ENCODE measurements at places on chromosomes 5 and 9. TPM values are rescaled to one million over a fixed set of nuclear protein-coding genes. Genes with fewer than 3 reads are reported as not detected.

The RLN1 gene
- total RNA-seq, result 0.43 TPM

The CDKN2B gene
- 7.0 TPM for total RNA-seq

The SPATA31A3 gene
- not detected for total RNA-seq

The MPDZ gene
- 43.0 TPM for total RNA-seq

The EGR1 gene
- 14.2 TPM for total RNA-seq

The PPP1R26 gene
- total RNA-seq, result 43.2 TPM

DNA sequence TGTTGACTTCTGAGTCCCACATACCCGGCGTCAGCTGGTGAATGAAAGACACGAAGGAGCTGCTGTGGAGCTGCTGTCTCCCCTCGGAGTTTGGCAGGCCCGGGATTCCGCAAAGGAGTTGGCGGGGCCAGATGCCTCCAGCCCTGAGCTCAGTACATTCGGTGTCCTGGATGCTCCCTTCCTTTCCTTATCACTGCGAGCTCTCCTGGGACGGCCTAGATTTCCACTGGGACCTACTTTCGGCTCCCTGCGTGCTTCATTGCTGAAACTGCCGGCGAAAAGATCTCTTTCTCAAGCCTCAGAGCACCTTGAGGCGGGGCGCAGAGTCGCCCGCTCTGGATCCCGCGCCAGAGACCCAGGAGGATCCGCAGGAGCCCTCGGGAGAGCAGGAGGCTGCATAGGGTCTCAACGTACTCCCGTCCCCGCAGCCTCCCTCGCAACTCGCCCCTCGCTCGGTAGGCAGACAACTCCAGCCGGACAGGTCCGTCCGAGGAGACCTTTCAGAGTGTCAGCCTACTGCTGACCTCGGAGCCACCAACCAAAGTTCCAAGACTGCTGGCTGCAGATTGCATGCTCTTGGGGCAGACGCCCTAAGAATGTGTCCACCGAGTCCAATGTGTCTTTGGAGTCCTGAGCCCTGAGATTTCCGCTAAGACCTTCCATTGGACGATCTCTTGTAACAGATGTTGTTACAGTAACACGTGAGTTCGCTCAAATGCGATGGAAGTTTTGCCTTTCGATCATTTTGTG lies 6.1 kb downstream of the ANXA2R start:
- peak; percentile 80 for DNase-seq

DNA sequence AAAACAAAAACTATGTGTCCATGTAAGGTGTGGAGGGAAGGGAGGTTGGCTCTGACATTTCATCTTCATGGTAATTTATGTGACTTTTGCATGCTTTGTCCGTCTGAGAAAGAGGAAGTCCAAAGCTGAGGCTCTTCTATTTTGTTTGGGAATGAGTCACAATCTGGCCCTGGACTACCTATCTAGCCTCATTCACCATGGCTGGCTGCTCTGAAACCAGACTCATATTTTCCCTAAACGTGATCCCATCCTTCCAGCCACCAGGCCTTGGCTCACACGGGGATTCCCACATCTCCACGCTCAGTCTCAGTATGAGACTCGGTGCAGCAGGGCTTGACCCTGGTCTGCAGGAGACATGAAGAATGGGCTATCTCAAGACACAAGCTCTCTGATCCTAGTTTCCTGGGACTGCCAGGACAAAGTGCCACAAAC lies 672.8 kb downstream of the ACTL7B start:
- no peak for DNase-seq

GRCh38 chr5:88683506-88684135 lies 199.4 kb downstream of the MEF2C start:
- DNase-seq, result peak; percentile 88

DNA sequence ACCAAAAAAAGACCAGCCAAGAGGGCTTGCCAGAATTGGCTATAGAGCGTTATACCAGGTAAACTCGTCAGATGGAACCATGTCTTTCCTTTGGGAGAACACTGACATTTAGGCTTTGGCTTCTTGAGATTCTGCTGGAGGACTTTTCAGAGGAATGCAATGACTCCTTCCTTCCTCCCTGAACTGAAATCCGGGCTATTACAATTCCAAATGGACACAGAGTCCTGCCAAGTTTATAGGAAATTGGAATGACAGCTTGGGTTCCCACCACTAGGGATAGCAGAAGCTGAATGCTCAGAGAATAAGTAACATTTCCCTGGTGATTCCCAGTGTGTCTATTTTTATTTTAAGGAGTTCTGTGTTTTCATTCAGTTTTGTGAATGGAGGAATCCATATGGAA lies 143.0 kb downstream of the FGF1 start:
- DNase-seq, result no peak

- DNase-seq, result no peak
Measured at GRCh38 chr5:65066387-65067146, 297.8 kb downstream of the CWC27 start.

GRCh38 chr5:83518319-83519061 lies 46.9 kb downstream of the VCAN start:
- no peak for DNase-seq

DNA sequence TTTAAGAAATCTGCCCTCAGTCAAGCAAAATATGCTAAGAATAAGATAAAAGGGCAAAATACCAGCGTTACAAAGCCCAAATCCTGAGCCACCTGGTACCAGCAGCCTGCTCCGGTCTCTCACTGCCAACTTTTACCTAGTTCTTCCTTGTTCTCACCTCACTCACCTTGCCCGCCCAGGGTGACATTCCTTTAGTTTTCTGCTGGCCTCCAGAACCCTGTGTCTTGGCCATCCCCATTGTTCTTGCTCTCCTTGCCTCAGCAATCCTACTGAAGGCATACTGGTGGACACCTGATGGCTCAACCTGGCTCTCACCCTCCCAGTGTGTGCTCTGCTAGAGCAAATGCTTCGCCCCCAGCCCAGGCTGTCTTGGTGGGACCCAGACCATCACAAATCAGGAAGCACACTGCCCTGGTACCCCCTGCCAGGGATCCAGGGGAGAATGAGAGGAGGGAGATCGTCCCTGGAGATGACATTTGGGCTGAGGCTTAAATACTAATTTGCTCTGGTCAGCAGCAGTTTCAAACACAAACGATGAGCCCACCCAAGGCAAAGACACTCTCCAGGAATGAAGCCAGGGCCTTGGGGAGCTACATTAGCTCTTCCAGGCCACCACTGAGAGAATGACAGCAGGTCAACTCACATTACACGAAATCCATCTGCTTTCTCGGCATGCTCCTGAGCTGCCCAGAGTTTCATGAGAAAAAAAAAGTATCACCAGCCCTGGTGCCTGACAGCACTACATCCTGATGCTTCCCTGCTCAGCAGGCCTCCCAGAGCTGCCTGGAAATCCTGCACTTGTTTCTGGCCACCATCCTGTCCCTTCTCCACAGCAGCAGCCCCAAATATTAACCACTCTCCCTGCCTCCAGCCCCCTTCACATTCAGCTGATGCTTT lies 12.2 kb upstream of the SEPTIN8 start:
- DNase-seq, result no peak

DNA sequence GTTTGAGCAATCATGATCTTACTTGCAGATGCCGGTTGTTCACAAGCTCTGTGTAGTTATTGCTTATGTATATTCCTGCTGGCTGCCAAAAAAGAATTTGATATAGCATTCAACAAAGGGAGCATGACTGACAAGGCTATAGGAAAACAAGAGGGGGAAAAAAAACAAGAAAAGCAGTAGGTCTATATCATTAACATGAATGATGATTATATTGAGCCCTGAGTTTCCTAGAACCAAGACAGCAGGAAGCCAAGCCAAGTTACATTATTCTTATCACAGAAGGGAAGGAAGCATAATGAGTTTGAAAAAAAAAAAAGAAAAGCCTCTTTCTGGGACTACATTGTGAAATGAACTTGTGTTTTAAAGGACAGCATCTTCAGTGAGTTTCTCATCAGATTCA lies 41.0 kb downstream of the TSTD2 start:
- no peak for DNase-seq

DNA sequence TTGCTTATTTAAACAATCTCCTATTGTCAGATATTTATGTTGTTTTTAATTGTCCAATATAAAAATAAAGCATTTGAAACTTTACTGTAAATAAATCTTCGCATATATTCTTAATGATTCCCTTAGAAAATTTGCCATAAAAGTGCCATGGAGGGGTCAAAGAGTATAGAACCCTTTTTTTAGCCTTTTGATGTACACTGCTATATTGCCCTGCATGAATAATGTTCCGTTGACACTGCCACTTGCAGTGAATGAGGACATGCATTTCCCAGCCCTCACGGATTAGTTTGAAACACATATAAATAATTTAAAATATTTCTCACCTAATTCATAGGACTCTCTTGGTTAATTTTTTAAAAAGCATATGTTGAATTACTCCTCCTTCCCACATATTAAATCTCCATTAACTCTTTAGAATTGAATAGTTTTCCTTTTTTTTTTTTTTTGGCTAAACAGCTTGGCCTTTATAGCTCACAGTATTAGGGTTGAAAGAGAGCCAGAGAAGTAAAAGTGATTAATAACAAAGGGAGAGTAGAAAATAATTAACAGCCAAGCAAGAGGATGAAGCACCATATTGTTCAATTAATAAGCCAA lies 129.8 kb upstream of the SGCD start:
- DNase-seq, result no peak

DNA sequence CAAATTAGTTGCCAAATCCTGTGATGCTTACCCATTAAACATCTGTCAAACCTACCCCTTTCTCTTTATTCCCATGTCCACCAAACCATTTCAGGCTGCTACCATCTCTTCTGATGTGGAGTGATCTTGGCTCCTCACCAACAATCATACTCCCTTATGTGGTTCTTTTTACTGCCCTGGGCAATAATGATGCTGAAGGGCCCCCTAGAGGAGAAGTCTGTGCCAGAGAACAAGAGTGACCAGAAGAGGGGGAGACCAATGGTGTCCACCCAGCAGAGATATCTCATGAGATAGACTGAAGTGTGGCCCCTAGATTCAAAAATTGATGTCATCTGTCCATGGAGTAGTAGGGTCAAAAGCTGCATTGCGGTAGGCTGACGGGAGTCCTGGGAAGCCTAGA lies 10.9 kb downstream of the LRRC70 start:
- DNase-seq, result no peak

DNA sequence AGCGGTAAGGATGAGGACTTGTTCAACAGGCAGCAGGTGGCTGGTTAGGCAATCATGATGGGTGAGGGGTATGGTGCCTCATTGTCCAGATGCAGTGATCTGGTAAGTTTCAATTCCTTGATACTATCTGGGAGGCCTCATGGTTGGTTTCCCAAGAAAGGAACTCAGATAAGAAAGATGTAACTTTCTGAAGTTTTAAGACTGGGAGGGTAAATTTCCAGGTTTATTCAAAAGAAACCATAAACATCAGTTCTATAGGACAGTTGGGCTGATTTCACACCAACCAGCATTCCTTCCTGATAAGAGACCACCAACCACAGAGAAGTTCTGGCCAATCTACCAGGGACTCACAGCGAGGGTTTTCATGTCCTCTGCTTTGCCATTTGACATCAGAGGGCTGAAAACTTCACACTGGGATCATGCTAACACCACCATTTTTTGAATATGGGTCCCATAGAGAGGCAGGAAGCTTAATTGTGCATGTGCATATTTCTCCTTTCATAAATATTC lies 773 bp upstream of the AGGF1 start:
- no peak for DNase-seq

DNA sequence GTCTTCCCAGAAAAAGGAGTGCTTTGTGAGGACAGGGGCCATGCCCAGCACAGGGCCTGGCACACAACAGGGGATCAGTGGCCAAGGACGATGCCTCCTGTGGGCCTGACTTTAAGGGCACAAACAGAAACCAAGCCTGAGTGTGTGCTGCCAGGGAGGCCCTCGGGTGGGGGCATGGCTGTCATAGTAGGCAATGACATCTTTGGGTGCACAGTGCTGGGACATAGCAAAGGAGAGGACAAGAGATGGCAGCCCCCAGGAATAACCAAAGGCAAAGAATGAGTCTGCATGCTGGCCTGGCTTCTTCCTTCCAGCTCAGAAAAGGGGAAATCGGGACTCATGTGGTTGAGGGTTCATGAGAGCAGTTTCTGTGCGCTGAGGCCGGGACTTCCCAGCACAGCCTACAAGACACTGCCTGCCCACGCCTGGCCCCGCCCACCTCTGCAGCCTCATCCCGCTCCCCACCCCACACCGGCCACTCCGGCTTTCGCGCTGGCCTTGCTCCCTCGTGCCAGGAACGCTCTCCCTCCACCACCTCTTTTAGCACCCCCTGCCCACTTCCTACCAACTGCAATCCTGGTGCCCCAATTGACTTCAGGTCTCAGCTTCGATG lies 13.8 kb upstream of the LHX2 start:
- DNase-seq, result peak; percentile 73

- no peak for DNase-seq
Measured at GRCh38 chr5:143318270-143318669, 85.2 kb downstream of the NR3C1 start.

- peak; percentile 60 for DNase-seq
Measured at GRCh38 chr9:33458444-33458843, 11.1 kb upstream of the AQP3 start.

DNA sequence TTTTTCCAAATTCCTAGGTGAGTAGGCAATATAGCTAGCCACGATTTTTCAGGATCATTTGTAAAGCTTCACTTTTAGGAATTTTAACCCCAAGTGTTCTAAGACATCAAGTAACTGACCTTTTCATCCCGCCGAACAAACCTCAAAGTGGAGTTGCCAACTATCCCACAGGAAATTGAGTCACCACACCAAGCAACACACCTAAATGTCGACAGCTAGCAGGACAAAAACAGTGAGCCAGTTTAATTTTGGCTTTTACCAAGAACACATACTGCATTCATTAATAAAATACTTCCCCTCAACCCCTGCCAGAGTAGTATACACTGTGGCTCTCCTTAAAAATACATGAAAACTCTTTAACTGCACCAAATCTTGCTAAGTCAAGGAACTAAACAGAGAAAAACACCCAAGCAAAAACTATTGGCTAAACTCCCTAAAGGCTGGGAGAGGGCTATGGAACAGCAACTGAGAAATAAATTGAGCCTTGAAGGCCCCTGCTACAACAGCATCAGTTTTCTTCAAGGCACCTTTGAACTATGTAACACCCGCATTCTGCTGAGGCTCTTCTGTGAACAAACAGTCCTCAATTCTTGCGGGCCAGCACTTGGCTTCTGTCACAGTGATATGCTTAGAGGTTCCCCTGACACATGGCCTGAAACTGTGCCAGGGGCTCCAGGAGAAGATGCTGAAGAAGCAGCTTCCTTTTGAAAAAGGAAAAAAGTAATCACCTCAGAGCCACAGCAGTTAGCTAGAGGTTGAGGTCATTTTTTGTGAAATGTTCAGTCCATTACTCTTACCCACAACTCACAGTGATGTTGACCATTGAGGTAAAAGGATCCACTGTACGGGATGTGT lies 459.6 kb downstream of the RAB3C start:
- no peak for DNase-seq

- peak; percentile 93 for DNase-seq
Measured at GRCh38 chr9:124022201-124023121, 10.9 kb downstream of the LHX2 start.

GRCh38 chr5:171578829-171579491 lies 159.5 kb downstream of the FGF18 start:
- no peak for DNase-seq
